ENCODE measurements at places on chromosomes 1 and 21.
A peak's percentile ranks its signal among the peaks of the same experiment; 100 is the strongest.

GRCh38 chr1:11967028-11967547 lies 13.2 kb upstream of the MFN2 start:
- DNase-seq, result no peak

GRCh38 chr1:151399324-151400171 lies at the start of gene PSMB4:
Gene PSMB4 (plus strand): TSS chr1:151399573. CDS start chr1:151399588, 15 bp downstream.
- peak; percentile 83 for DNase-seq

DNA sequence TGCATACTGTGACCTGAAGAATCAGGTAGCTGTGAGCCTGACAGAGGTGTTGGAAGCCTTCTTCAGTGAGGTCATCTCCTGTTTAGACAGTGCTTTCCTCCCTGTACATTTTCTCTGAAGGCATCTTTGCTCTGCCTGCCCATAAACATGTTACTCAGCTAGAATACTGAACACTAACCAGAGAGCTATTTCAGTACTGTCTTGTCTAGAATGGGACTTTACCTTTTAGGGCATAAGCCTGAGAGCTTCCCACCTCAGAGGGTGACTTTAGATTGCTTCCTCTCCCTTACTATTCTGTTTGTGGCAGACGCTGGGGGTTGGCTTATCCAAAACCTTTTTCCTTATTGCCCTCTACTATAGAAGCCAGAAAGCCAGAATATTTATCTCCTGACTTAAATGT lies 23.3 kb upstream of the ZNF326 start:
- no peak for DNase-seq

GRCh38 chr1:51957618-51958017 lies 32.9 kb downstream of the RAB3B start:
- no peak for DNase-seq

Data from activated naive CD4-positive, alpha-beta T cell treated with Interleukin-2 at 50 U/mL for 16 hours (primary cell).